ENCODE measurements at places on chromosomes 5 and 9.

GRCh38 chr9:26537211-26537610 lies 355.4 kb downstream of the CAAP1 start:
- no peak for DNase-seq

- DNase-seq: no peak
Observed at GRCh38 chr9:127788337-127789011, 2.6 kb downstream of the CDK9 start.

DNA sequence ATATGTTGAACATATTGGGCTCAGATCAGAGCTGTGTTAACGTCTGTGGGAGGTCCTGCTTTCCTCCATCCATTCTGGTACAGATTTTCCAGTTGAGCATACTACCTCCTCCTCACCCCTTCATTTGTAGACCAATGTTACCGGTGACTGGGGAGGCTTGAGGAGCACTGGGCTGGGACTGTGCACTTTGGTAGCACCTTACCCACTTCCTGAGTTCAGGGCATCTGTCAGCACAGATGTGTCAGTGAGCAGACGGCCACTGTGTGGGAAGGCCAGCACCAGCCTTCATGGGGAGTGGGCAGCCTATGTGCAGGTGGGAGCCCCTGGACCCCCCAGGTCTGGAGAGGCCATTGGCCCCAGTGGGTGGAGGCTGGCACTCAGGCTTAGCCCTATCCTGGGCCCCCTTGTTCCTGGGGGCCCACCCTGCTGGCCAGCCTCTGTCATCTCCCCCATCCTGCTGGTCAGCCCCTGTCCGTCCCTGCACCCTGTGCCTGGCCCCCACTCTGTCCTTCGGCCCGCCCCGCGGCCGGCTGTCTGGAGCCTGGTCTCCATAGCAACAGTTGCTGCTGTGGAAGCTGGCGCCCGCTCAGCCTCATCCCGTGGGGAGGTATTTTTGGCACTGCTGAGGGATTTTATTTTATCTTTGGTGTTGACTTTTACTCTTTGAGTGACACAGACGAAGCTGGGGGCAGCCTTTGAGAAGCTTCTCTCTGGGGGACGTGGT lies 21.3 kb downstream of the WNK2 start:
- DNase-seq: peak; percentile 55

DNA sequence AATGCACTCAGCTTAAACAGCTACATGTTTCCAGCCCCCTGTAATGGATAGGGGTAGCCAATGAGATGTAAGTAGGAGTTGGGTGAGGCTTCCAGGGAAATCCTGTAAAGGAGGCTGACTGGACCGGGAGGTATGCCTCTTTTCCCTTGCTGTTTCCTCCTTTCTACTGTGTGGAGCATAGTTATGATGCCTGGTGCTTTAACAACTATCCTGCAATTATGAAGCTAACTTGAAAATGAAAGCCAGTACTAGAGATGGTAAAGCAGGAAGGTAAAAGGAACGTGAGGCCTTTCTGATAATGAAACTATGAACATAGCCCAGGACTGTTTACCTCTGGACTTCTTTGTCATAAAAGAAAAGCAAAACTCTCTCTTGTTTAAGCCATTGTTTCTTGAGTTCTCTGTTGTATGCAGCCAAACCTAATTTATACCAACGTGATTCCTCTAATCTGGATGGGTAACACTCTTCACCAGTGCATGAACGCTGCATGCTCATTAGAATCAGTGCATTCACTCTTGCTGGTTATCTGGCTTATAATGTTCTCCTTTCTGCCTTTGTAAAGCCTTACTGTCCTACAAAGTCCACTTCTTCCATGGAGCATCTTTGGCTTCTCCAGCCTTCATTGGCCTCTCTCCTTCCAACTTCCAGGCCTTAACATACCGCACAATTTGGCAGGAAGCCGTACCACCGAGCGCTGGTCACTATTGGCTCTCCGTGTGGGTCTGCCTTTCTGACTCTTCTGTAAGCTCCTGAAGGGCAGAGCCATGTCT lies 8.3 kb upstream of the ARHGEF28 start:
- DNase-seq: peak; percentile 55

DNA sequence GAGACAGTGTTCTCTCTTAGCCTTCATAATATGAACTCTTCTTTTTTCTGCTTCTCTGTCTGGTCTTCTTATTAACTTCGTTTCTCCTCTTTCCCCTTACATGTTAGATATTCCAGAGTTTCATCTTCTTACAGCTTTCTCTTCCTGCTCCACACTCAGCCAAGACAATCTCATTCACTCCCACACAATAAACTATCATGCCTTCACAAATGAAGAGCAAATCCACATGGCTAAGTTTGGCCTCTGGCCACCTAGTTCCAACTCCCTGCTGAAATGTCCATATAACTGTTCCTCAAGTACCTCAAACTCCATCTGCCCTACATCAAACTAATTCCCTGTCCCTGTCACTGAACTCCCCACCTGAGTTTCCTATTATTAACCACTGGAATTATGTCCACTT lies 18.4 kb downstream of the IL33 start:
- DNase-seq: no peak

- DNase-seq: no peak
Observed at GRCh38 chr9:130905125-130905901, 8.7 kb upstream of the QRFP start.

- DNase-seq: peak; percentile 90
Observed at GRCh38 chr9:98159790-98160189, 32.6 kb downstream of the CORO2A start.

- DNase-seq: no peak
Observed at GRCh38 chr5:135710045-135710675, 124.3 kb upstream of the SLC25A48 start.

- no peak for DNase-seq
Observed at GRCh38 chr5:156896546-156896945, 46.5 kb downstream of the PPP1R2B start.

DNA sequence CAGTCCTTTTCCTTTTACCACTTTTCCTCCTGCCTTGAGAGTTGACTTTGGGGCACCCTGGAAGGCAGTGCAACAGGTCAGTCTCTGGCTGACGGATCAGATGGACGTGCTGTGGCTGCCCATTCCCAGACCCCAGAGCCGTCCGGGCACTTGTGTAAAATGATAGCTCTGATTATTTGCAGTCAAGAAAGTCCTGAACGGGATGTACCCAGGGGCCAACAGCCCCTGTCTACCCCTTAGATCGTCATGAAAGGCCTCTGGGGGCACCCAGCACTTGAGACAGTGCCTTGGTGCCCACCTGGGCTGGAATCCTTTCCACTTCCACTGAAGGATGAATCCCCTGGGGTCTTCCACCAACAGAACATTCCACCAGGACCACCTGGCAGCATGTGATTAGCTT lies 17.7 kb upstream of the ANGPTL2 start:
- no peak for DNase-seq

GRCh38 chr5:91885291-91886265 lies 502.5 kb upstream of the ARRDC3 start:
- no peak for DNase-seq

DNA sequence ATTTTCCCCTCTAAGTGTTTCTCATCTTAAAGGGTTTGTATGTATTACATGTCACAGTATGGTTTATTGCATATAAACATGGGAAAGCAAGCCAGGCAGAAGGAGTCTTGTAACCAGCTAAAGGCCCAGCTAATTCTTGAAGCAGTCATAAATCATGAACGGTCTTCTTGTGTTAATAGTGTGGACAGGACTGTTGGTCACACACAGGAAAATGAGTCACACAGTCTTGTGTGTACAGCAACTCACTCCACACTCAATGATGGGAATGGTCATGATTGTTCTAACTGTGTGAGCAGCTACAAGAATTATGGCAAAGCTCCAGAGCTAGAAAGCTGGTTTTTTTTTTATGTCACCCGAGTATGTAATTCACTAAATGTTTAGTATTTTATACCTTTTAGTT lies 123.9 kb downstream of the GHR start:
- DNase-seq: no peak

DNA sequence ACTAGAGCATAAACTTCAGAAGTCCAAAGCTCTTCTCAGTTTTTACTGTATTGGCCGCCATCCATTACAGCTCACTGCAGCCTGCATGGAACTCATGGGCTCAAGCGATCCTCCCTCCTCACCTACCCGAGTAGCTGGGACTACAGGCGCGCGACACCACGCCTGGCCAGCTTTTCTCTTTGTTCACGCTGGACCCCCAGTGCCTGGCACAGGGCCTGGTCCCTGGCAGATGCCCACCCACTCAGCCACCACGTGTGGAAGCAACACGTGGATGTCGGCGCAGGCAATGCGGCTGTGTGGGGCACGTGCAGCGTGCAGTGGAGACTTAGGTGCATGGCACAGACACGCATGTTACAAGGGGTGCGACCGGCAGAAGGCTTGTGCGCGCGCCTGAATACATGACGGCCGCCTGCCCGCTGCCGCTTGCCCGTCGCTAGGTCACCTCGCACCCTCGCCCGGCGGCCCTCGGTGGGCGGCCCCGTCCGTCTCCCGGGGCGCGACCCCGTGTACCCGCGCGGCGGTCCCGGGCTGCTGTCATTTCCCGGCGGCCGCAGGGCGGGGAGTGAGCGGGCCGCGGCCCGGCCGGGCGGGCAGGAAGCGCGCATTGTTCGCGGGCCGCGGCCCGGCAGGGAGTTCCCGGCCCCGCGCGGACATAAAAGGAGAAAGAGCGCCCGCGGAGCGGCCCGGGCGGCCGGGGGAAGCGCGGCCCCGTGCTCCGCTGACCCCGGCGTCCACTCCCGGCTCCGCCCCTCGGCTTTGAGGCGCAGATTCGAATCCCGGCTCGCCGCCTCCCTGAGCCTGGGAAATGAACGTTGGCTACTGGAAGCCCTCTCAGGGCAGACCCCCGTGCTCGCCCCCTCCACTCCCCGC lies 24.1 kb upstream of the PTGS1 start:
- peak; percentile 26 for DNase-seq

- no peak for DNase-seq
Observed at GRCh38 chr5:132486318-132487094, 4.1 kb downstream of the IRF1 start.

GRCh38 chr9:88959727-88960469 lies 31.4 kb upstream of the S1PR3 start:
- DNase-seq: no peak

- DNase-seq: no peak
Observed at GRCh38 chr9:133023117-133023890, 7.5 kb upstream of the GTF3C5 start.

- no peak for DNase-seq
Observed at GRCh38 chr9:73575101-73576060, 423.7 kb downstream of the ANXA1 start.

DNA sequence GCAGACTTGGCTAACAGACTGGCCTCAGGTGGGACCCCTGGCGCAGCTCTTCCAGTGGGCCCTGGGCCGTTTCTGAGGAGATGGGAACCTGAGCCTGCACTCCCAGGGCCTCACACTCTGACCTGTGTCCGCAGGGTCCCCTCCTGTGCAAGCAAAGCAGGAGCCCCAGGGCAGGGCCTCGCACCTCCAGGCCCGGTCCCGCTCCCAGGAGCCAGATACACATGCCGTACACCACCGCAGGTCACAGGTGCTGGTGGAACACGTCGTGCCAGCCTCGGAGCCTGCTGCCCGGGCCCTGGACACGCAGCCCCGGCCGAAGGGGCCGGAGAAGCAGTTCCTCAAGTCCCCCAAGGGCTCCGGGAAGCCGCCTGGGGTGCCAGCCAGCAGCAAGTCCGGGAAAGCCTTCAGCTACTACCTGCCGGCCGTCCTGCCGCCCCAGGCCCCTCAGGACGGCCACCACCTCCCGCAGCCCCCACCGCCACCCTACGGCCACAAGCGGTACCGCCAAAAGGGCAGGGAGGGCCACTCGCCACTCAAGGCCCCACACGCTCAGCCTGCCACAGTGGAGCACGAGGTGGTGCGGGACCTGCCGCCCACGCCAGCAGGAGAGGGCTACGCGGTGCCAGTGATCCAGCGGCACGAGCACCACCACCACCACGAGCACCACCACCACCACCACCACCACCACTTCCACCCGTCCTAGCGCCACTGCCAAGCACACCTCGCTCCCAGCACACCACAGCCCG lies 29.2 kb downstream of the NKD2 start:
- no peak for DNase-seq

GRCh38 chr5:39109606-39110005 lies 35.4 kb upstream of the RICTOR start:
- DNase-seq: no peak

GRCh38 chr9:37528652-37529471 lies 43.1 kb downstream of the POLR1E start:
- DNase-seq: peak; percentile 38

GRCh38 chr9:567128-567746 lies 274.3 kb upstream of the DMRT1 start:
- DNase-seq: no peak

DNA sequence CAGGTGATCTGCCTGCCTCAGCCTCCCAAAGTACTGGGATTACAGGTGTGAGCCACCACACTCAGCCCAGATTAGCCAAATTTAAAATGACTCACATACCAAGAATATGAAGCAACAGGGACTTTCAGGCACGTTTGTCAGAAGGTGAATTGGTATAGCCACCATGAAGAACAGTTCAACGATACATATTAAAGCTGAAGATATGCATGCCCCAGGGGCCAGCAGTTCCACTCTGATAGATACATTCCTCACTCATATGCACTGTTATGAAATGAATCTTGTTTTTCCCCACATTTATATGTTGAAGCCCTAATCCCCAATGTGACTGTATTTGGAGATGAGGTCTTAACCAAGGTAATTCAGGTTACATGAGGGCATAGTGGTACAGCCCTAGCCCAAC lies 22.5 kb downstream of the SLC35D2 start:
- DNase-seq: peak; percentile 94

DNA sequence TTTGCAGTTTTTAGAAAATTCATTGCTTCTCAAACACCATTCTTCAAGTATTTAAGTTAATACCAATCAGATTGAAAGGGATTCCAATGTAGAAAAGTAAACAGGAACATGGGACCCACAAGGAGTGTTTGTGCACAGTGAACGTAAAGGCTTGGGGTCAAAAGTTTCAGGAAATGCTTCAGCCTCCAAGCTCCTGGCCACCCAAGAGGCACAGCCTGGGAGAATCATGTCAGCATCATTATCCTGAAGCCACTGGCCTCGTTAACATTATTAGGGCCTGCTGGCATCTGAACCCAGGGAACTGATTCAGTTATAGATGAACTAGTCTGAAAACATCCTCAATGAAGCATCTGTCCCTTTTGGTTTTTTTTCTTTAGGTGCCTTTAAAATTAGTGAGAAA lies 122.9 kb downstream of the NXNL2 start:
- DNase-seq: no peak

DNA sequence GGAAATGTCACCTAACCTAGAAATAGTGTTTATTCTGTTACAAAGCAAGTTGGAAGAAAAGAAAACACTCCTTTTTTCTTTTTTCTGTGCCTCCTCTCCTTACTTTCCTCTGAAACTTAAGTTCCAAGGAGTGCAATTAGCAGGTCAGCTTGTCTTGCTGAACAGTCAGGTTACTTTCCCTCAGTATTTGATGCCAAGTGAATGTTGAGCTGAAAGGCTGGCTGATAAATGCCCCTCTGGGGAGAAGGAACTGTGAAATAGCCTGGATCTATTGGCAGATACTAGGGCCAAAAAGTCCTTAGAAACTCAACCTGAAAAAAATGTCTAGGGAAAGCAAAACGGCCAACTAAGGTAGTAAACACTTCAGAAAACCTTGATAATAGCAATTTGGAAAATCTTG lies 43.6 kb downstream of the GRIA1 start:
- DNase-seq: no peak

DNA sequence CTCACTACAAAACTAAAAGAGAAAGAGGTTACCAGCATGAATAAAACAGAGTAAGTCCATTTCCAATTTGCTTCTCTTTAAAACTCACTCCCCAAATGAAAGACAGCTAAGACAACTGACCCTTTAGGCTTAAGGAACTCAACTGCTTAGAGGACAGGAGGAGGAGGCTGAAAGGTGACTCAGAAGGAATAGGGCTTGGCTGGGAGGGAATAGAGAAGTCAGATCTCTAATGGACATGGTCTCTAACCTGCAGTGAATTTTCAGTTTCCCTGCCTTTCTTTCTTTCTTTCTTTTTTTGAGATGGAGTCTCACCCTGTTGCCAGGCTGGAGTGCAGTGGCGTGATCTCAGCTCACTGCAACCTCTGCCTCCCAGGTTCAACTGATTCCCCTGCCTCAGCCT lies 261.8 kb upstream of the CLINT1 start:
- no peak for DNase-seq
